ENCODE measurements at places on chromosomes 12 and 14.
A peak's percentile ranks its signal among the peaks of the same experiment; 100 is the strongest.

DNA sequence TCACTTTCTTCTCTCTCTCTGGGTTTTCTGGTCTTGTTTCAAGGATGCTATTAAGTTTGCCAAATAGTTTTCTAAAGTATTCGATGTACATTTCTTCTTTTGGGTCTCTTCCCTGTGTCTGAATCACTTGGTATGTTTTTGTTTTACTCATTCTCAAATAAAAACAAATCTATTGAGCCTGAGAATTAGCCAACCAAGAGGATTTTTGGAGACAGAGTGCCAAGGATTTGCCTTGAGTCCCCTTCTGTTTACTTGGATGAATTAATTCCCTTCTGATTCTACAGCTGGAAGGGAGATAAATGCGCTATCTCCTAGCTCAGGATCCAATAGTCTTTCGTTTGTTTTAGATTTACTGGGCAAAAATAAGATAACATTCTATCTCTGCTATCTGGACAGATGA is 255.5 kb downstream of the SYT10 start:
- DNase-seq, result no peak

DNA sequence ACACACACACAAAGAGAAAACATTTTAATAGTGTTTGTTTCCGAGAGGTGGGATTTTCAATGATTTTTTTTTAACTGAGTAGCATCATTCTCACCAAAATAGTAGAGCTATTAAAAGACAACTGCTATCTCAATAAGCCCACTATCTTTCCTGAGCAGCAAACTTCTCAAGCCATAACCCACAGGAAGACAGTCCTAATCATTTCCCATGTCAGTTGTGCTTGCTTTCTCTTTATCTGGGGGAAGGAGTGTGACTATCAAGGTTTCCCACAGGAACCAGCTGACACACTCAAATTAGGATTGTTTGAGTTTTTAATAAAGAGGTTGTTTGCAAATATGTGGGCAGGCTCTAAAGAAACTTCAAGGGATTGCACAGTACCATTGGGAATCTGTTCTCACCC is 4.9 kb upstream of the MAX start:
- DNase-seq, result no peak

DNA sequence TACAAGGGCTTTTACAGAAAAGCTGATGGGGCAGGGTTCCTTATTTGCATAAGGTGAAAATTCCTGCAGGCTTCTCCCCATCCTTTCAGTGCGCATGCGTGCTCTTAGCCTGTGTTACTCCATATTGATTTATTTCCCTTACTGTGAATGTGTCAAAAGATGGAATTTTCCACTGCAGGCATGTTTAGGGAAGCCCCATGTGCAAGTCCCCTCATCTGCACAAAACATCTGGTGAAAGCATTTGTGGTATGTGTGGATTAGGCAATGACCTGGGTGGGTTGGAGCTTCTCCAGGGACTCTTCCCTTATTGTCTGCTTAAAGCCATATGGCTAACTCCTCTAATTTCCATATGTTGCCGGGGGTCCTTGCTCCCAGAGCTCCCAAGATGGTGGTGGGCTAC is 912.7 kb upstream of the LRFN5 start:
- DNase-seq, result no peak

DNA sequence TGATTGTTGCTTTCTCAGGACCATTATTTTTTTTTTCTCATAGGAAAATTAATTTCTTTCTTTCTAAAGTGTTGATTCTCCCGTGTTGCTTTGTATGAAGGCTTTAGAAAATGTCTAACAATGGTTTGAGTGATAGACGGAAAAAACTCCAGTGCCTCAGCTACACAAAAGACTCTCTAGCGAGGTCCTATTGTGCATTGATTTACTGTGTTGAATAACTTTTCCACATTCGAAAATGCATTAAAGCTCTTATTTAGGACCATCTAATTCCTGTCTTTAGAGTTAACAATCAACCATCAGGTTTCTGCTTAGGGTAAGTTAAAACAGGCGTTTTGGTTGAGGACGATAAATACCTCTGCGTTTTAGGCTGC is 99.6 kb downstream of the PTPN11 start:
- no peak for DNase-seq

DNA sequence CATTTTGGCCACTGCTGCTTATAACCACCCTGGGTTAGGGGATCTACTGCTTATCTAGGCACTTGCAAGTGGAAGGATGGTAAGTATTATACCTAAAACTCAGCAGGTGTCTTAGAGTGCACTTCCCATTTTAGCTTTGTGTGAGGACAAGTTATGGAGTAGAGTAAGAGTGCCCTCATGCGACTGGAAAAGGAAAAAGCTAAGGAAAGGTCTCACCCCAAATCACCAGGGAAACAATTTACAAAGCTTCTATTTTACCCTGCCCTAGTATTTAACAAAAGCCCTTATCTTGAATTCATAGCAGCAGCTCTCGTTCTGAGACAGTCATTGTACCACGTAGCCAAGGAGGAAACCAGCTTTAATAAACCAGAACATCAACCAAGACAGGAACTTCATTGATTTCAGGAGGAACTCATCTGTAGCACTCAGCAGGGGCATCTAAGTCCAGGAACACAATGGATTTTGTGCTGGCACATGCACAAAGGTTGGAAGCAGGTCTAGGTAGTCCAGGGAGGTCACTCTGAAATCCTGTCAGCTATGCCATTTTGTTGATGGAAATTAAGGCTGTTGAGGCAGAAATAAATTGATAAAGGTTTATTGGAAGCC is 2.9 kb downstream of the RDH12 start:
- no peak for DNase-seq

DNA sequence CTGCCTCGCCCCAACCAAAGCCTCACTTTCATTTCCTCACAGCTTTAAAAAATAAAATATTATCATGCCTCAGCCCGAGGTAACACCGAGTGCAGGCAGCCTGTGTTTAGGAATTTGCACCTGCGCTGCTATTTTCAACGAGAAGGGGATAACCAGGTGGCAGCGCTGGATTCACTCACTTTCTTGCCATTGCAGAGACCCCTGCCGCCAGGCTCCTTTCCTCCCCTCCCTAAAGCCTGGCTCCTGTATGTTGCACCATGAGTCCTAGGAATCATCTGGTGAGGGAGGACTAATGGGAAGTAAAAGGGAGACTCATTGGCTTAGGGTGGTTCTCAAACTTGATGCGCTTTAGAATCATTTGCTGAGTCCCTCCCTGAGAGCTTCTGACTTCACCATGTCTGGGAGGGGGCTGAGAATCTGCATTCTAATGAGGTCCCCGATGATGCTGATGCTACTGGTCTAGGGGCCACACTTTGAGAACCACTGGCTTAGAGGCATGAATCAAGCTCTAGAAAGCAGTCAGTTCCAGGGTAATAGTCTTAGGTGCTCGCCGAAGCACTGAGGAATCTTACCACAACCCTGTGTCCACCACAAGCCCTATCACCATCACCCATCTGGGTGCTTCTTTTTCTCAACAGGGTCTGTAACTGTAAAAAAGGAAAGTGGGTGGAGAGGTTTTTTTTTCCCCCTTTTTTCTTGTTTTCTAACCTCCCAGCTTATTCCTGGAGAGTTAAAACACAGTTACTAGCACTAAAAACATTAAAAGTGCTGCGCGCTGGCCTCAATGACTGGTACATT is 83.8 kb downstream of the SLC38A1 start:
- DNase-seq, result no peak

DNA sequence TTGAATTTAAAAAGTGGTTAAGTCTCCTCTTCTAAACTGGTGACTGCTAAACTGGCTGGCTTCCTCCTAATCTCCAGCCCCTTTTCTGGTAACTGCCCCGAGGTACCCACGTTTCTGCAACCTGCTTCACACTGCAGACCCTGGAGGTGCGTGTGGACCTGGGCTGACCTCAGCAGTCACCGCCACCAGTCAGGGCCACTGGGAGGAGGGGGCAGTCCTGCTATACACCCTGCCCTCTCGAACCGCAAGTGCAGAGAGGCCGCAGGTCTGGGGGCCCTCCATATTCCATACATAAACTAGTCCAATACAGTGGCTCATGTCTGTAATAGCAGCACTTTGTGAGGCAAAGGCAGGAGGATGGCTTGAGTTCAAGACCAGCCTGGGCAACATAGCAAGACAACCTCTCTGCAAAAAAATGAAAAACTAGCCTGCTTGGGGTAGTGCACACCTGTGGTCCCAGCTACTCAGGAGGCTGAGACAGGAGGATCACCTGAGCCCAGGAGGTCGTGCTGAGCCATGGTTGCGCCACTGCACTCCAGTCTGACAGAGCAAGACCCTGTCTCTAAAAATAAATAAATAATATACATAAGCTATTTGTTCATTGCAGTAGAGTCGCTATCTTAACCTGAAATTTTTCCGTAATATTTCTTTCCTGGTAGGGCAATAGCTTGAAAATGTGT is 25.6 kb downstream of the VPS37B start:
- DNase-seq, result peak; percentile 34
